ENCODE measurements at places on chromosomes 5 and 9.

DNA sequence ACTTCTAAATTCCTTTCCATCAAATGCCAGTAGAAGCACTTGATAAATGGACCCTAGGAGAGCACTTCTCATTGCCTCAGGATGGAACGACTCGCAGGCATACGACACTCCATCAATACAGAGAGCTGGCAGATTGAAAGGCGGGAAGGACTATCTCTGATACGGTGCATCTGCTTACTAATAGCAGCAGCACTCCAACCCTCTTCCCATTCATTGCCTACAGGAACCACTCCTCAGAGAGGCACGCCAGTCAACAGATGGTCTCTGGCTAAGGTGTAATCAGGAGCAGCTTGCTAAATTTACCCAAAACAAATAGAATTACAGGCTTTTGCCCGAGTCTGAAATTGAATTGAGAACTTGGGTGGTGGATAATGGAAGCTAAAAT is 168.1 kb downstream of the EFNA5 start:
- DNase-seq: no peak

GRCh38 chr5:32474209-32474854 is 29.8 kb upstream of the ZFR start:
- DNase-seq: no peak

DNA sequence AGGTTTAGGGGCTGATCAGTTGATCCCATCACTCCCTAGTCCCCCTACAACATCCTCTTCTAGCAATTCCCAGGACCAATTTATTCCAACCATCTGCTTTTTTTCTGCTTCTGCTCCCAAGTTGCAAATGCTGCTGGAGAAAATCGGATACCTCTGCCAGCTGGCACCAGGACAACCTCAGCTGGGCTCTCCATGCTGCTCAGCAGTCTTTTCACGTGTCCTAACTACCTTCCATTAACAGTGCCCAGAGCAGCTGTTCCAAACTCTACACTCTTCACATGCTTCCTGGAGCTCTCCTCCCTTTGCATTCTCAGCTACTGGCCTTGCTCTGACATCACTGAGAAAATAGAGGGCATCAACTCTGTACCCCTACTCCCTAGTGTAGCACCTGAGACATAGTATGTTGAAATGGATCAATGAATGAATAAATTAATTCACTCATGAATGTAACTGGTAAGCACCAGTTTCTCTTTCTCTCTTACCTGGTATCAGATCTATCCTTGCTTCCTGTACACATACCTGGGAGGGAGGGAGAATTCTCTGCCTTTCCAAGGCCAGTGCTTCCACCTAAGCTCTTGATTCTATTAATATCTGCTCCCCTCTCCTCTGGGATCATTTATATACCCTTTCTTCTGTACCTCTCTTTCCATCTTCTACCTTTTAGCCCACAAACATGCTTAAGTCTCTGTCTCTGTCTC is 191.0 kb downstream of the RAB3C start:
- DNase-seq: no peak

- DNase-seq: no peak
Observed at GRCh38 chr9:128595471-128595870, 43.1 kb downstream of the SPTAN1 start.

DNA sequence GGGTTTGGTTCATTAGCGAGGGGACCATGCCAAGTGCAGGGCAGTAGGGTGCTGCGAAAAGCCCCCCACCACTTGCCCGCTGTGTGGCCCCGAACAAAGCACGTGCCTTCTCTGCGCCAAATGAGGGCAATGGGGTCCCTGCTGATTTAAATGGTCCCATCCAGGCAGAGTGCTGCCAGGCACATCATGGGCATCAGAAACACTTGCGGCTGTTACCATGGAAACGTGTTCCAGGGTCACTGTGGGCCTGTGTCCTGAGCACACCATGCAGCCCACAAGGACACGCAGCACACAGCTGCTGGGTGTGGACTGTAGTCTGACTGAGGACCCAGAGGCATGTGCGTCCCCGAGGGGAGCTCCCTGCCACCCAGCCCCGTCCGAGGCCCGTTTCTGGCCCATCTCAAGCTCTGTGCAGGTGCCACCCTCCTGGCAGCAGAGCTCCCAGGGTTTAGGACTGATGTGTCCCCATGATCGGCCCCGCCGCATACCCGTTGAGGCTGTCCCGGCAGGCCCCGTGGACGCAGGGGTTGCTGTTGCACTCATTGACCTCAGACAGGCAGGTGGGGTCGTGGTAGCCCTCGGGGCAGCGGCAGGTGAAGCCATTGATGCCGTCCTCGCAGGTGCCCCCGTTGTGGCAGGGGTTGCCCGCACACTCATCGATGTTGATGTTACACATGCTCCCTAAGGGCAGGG is 31.3 kb upstream of the SEC16A start:
- no peak for DNase-seq

DNA sequence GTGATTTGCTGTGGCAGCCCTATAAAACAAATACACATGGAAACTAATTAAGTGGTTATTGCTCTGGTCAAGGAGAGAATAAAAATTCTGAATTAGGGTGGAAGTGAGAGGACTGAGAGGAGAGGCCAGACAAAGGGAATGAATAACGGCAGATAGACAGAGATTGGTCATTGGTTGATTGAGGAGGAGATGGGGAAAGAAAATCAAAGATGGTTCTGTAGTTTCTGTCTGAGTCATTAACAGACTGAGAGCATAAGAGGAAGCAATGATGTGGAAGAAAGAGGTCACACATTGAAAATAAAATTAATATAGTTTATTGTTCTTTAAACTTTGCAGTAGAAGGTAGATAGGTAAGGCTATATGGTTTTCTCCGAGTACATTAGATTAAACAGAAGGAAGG is 469.8 kb downstream of the ACTL7B start:
- DNase-seq: no peak

GRCh38 chr9:14654932-14655331 is 38.3 kb downstream of the ZDHHC21 start:
- no peak for DNase-seq

DNA sequence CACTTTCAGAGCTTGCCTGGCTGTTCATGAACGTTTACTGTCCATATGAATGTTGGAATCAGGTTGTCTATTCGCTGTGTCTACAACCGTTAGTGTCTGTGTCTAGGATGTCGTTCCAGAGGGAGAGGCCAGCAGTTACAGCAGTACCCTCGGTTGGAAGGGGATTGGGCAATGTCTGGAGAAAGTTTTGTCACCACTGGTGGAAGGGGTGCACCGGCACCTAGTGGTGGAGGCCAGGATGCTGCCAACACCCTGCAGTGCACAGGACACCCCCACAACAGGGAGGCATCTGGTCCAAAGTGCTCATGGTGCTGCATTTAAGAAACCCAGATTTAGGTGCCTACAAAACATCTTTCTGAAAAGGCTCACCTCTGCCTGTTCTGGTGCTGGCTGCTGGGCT is 220.7 kb downstream of the FANCC start:
- DNase-seq: no peak

DNA sequence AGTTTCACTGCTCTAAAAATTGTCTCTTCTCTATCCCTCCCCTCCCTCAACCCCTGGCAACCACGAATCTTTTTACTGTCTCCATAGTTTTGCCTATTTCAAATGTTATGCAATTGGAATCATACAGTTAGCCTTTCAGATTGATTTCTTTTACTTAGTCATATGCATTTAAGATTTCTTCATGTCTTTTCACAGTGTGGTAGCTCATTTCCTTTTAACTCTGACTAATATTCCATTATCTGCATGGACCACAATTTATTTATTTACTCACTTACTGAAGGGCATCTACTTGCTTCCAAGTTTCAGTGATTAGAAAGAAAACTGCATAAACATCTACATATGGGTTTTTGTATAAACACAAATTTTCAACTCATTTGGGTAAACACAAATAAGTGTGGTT is 372.3 kb downstream of the CDH18 start:
- no peak for DNase-seq

DNA sequence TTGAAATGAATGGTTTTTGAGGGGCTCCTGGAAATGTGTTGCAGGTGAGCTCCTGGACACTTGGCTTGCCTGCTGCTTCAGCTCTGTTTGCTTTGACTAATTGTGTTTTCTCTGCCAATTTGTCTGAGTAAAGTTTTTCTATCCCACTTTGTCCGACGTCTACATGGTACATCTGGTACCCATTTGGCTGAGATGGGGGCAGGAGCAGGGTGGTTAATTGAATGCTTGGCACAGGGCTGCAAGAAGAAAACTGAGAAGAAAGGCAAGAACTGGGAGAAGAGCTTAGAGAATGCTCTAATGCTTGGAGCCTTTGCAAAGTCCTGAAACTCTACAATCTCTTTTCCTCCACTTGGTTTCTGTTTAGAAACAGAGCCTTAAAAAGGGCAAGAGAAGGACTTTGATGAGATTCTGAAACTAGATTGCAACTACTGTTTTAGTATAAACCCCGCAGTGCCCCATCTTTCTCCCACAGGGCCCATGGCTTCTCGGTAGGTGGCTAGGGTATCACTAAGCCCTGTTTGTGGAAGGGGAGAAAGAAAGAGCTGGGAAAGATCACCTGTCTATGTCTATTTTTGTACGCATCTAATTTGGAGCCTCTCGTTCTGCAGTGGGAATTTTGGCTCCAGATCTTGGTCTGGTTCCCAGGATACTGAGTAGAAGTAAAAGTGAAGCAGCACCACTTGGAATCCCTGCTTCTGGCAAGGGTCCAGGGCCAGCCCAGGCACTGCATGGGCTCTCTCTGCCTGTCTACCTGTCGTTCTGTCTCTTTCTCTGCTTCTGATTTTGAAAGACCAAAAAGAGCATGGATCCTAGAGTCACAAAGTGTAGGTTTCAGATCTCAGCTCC is 214.4 kb downstream of the SEMA6A start:
- DNase-seq: no peak

- no peak for DNase-seq
Observed at GRCh38 chr9:36382484-36382883, 17.6 kb downstream of the RNF38 start.
